Stimulated activated CD4-positive, alpha-beta T cell treated with anti-CD3 and anti-CD28 coated beads, Interleukin-1b, Interleukin-23, amount 100 ng/mL, for 48 hours (primary cell): ENCODE measurements at places on chromosomes 1 and 21.

- DNase-seq, result no peak
Measured at GRCh38 chr1:85983316-85983715, 173.3 kb downstream of the COL24A1 start.

GRCh38 chr1:6410248-6410893, 9.3 kb downstream of the HES2 start:
- DNase-seq, result no peak

GRCh38 chr21:46194374-46195334, 10.4 kb upstream of the SPATC1L start:
- DNase-seq, result no peak

DNA sequence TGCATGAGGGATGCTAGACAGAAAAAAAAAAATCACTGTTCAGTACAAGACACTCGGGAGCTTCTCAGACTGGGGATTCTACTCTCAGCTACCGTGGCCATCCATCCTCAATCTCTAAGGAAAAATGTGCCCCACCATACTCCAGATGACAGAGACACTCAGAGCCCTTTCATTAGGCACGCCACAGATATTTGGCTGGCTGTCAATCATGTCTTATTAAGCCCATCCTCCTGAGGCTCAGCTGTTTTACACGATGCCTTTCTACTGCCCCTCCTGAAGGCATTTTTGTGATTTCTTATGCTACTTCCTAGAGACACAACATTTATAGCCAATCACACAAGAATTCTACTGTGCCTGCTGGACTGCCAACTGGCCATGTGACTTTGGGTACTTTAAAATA, 92.9 kb downstream of the KIF14 start:
- no peak for DNase-seq

GRCh38 chr1:226100436-226101391, 38.2 kb downstream of the H3-3A start:
- DNase-seq, result no peak

DNA sequence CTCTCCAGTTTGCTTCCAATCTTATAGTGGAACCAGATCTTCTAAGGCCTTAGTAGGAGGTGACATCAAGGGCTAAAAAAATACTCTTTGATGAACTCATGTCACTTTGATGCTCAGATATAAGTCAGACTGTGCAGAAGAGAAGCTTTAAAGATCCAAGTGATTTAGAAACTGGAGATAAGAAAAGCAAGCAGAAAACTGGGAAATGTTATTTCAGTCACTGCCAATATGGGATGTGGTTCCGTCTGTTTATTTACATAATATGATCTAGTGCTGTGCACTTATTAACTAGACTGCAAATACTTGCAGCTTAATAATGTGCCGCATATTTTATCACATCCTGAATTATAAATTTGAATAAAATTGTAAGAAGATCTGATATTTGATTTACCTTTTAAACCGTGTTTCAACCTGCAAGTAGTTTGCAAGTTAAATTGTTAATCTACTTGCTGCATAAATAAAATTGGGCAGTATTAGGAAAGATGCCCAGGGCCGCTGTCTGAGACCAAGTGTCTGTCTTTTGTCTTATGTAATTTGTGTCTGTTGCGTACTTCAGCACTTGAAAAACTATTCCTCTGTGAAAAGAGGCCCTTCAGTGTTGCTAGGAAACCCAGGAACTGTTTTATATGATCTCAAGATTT, 29.6 kb downstream of the CXADR start:
- no peak for DNase-seq

DNA sequence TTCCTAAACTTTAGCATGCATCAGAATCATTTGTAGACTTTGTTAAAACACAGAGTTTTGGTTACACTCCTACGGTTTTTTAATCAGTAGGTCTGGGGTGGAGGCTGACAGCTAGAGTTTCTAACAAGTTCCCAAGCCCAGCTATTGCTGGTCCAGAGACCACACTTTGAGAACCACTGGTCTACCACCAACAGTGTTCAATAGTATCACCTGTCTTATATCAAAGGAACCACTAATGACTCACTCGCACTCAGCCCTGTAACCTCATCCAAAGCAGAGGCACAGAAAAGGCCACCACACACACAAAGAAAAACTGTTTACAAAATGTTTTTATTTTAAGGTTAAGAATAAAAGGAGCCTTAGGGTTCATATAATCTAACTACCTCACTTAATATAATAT, 68.7 kb downstream of the HIVEP3 start:
- DNase-seq, result peak; percentile 21

DNA sequence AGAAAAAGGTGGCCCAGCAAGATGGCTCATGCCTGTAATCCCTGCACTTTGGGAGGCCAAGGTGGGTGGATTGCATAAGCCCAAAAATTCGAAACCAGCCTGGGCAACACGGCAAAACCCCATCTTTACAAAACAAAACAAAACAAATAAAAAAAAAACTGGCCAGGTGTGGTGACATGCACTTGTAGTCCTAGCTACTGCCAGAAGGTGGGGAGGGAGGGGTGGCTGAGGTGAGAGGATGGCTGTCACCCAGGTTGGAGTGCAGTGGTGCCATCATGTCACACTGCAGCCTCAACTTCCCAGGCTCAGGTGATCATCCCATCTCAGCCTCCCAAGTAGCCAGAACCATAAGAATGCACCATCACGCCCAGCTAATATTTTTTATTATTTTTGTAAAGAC, 22.8 kb downstream of the RERE start:
- no peak for DNase-seq

GRCh38 chr1:228276174-228276831, 68.5 kb downstream of the OBSCN start:
- no peak for DNase-seq

DNA sequence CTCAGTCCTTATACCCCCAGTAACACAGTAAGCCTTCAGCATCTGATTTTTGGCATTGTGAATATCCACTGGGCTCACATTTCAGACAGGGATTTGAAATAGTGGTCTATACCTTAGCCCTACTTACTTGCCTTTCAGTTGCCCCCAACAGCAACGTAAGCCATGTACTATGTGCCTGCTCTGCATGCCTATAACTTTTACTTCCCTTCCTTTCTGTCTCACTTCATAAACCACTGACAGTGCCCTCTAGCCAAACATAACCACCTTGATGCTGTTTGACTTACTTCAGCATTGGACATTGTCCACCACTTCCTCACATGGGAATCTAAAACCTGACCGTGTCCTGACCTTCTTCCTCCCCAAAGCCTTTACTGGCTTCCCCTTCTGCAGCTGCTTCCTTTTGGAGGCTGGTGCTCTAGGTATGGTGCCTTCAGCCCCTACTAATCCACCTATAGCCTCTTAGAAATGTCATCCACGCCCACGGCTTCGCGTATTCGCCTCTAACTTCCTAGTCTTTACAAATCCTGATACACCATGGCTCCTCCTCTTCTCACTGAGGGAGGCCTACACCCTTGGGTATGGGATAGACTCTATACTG, 3.6 kb upstream of the ZNF672 start:
- no peak for DNase-seq

DNA sequence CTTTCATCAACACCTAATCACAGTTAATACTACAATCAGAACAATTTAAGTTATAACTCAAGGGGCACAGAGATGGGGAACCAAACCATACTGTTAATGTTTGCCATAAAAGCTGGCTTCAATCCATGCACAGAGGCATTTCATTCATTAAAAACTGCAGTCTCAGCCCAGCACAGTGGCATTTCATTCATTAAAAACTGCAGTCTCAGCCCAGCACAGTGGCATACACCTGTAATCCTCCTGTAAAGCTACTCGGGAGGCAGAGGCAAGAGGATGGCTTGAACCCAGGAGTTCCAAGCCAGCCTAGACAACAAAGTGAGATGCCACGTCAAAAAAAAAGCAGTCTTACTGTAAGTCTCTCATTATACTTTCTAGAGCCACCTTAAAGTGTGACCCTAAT, 29.2 kb downstream of the ARID4B start:
- no peak for DNase-seq

- DNase-seq, result no peak
Measured at GRCh38 chr1:156225677-156226014, 12.8 kb downstream of the PMF1 start.

GRCh38 chr1:228803421-228803820, 68.1 kb downstream of the RHOU start:
- no peak for DNase-seq

DNA sequence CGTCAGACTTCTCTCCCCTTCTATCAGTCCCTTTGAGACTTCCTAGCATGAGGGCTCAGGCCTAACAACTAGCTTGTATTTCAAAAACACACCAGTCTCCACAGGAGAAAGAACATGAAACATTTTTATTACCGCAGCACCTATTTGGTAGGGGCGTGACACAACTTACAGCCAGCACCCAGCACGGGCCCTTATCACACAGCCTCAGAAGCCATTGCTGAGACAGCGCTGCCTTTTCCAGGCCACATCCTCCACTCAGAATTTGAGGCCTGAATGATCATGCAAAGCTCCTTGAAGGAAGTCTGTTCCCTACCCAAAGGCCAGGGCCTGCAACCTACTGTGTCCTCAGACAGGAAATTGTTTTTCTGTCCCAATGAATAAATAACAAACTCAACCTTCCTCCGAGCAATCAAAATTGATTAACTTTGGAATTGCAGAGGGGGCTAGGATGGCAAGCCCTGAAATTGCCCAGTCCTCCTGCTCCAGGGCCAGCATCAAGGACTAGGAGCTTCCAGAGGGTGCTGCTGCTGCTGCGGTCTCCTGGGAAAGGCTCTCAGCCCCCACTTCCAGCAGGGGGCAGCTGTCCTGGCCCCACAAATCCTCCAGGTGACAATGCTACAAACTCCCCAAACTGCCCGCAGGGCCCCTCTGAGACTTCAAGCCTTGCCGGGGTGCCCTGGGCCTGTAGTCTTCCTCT, 94.3 kb upstream of the GALNT2 start:
- DNase-seq, result no peak

- no peak for DNase-seq
Measured at GRCh38 chr1:153688736-153689328, 10.3 kb downstream of the NPR1 start.
